ENCODE measurements at places on chromosomes 16 and 17.

GRCh38 chr16:10599626-10600025 is 19.2 kb upstream of the EMP2 start:
- no peak for DNase-seq

DNA sequence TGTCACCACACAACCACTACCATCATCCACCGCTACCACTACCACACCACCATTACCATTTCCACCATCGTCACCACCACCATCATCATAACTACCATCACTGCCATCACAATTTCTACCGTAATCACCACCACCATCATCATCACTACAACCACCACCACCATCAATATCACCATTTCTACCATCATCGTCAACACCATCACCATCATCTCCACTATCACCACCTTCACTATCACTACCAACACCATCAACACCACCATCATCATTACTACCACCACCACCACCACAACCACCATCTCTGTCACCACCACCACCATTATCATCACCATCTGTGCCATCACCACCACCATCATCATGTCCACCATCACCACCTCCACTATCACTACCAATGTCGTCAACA is 524.5 kb upstream of the C16orf82 start:
- DNase-seq, result no peak

- DNase-seq, result no peak
Measured at GRCh38 chr16:70160388-70160787, 13.2 kb upstream of the CLEC18C start.

- no peak for DNase-seq
Measured at GRCh38 chr16:8846401-8846932, 22.3 kb downstream of the CARHSP1 start.

DNA sequence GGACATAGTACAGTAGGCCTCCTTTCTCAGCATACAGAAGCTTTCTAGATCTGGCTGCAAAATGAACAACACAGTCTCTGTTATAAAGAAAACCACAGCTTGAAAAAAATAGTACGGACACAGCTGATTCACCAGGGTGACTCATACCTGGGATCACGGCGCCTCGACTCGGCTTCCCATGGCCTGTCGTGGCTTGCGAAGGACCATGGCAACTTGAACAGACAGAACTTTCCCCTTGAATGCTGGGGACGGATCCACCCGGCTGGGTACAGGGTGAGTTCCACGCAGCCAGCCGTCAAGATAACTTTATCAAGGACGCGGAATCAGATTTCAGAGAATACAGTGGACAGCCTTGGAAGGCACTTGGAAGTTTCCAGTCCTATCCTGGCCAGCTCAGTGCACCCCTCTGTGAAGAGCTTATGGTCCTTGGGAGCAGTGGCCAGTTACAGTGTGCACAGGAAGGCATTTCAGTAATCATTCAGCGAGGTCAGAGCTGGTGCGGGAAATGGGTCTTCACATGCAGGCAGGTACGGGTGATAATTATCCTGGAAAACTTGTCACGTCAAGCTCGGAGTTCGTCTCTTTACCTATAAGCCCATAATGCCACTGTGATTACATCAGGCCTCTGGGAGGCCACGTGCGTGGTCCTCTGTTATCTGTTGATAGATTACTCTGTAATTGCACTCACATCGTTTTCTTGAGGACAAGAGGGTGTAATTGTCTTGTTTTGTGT is 57.9 kb upstream of the MAF start:
- no peak for DNase-seq

GRCh38 chr16:50771366-50771765 is 29.5 kb downstream of the CYLD start:
- no peak for DNase-seq

- no peak for DNase-seq
Measured at GRCh38 chr17:83073389-83074063, 5.9 kb upstream of the METRNL start.

DNA sequence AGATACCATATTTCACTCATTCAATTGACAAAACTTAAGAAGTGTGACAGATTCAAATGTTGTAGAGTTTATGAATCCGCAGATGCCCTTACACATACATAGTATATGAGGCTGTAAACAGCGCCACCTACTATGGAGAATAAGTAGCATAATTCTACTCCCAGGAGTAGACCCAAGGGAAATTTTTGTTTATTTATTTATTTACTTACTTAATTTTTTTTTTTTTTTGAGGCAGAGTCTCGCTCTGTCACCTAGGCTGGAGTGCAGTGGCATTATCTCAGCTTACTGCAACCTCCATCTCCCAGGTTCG is 35.5 kb downstream of the GAN start:
- DNase-seq, result no peak

Data from activated T-helper 9 cell treated with anti-CD3 and anti-CD28 coated beads, Interleukin-2, amount 50 U/mL, for 16 hours (primary cell).